ENCODE measurements at places on chromosomes 5 and 9.

- DNase-seq, result no peak
Observed at GRCh38 chr5:3010301-3010952, 258.9 kb upstream of the IRX2 start.

GRCh38 chr5:117431091-117431490 is 856.5 kb upstream of the SEMA6A start:
- no peak for DNase-seq

- DNase-seq, result no peak
Observed at GRCh38 chr5:118195211-118195610, 793.1 kb downstream of the DTWD2 start.

GRCh38 chr5:142827934-142828576 is 57.9 kb downstream of the ARHGAP26 start:
- DNase-seq, result no peak

GRCh38 chr9:77750284-77750683 is 102.2 kb upstream of the GNA14 start:
- no peak for DNase-seq

DNA sequence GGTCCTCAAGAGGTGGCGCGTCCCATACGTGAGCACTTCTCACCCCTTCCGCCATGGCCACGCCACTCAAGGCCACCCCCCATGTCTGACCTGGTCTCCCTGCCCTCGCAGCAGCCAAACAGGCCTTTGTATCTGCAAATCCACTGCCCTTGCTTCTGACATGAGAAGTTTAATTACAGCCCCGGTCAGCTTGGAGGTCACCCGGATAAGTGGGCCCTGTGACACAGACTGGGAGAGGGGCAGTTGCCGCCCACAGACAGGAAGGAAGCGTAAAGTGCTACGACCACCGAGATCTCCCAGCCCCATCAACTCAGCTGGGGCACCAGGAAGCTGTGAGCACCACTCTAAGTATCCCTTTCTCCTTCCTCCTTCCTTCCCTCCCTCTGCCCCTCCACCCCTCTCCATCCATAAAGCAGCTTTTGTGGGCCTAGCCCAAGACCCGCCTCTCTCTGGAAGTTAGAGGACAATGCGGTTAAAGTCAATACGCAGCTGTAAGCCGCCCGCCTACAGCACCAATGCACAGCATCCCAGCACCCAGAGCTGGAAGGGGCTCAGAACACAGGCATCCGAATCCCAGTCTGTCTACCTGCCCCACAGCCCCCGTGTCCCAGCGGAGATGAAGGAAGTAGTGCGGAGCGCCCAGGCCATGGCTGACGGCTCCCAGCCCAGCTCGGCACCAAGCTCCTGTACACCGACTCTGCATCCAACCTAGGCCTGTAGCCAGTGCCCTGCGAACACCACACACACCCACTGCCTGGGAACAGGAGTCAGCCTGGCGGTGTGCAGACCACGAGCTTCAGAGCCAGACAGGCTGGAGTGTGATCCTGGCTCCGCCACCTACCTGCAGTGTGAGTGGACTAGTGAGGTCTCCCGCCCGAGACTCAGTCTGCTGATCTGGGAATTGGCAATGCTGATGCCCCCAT is 44.8 kb upstream of the RNF130 start:
- DNase-seq, result no peak

- DNase-seq, result no peak
Observed at GRCh38 chr9:118457171-118458000, 753.2 kb downstream of the TLR4 start.

- DNase-seq, result no peak
Observed at GRCh38 chr5:53902296-53902907, 342.0 kb downstream of the NDUFS4 start.

DNA sequence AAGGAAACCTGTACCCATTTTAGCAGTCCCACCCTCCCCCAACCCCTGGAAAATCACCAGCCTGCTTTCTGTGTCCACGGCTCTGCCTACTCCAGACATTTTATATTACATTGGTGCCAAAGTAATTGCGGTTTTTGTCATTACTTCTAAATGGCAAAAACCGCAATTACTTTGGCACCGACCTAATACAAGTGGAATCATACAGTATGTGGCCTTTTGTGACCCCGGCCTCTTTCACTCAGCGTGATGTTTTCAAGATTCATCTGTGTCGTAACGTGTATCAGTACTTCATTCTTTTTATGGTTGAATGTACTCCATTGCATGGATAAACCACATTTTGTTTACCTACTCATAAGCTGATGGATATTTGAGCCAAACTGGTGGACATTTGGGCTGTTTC is 9.7 kb upstream of the ORM1 start:
- no peak for DNase-seq
